ACHN (cell line): ENCODE measurements at places on chromosomes 4 and X.

GRCh38 chr4:88533088-88533790 is 9.7 kb upstream of the PYURF start:
- DNase-seq, result no peak

- DNase-seq, result no peak
These were observed 31.4 kb upstream of the RBPJ start for GRCh38 chr4:26289401-26289800.

DNA sequence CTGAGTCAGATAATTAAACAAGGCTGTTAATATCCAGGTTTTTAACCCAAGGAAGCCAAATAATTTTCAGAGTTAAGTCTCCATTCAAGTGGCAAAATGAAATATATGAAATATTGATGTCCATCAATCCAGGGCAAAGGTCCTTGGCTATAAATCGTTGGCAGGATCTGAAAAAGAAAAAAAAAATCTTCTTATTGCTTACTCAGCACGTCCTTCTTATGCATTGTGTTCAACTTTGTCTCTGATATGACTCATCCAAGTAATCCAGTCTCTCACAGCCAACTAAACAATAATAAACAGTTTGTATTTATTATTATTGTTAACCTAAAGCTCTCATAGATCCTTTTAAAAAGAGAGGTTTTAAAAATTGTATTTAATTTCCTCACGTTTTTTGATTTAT is 851.2 kb downstream of the ADGRL3 start:
- DNase-seq, result no peak

GRCh38 chrX:11741574-11741973 is 16.5 kb upstream of the MSL3 start:
- DNase-seq, result no peak

DNA sequence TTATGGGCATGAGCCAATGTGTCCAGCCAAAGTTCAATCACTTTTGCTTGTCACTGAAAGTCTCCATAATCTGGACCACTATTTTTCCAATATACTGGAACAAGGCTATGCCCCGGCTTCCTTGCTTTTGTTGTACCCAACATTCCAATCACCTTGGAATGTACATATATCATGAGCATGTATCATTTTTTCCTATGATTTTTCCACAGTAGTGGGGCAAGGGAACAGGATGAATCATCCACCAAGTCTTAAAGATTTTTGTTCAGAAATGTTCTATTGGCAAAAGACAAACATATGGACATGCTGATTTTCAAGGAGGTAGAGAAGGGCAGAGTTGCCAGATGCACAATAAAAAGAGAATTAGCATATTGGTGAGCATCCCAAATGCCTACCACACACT is 548.1 kb upstream of the INTU start:
- DNase-seq, result no peak

GRCh38 chrX:41981481-41982013 is 58.2 kb upstream of the CASK start:
- DNase-seq, result no peak

- DNase-seq, result no peak
These were observed 98.8 kb upstream of the SPRY1 start for GRCh38 chr4:123297836-123298235.

DNA sequence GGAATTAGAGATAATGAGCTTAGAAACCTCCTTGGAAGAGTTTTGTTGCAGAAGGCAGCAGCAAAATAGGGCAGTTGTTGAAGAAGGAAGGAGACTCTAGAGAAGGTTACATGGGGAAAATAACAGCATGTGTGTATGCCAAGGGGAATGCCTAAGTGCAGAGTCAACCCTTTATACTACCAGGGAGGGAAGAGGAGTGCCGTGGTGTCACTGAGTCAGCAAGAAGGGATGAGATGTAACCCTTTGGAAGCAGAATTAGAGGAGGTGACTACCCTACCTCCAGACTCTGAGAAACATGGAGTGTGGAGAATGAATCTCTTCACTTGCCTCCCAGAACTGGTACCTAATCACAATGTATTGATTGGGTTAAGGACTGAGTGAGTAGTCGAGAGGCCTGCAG is 6.7 kb upstream of the GABRE start:
- no peak for DNase-seq

- no peak for DNase-seq
These were observed 71.9 kb downstream of the PDLIM5 start for GRCh38 chr4:94523617-94524016.

GRCh38 chrX:2478546-2479419 is 22.0 kb downstream of the DHRSX start:
- DNase-seq, result no peak

- DNase-seq, result no peak
These were observed 4.3 kb downstream of the PNCK start for GRCh38 chrX:153669174-153669890.

DNA sequence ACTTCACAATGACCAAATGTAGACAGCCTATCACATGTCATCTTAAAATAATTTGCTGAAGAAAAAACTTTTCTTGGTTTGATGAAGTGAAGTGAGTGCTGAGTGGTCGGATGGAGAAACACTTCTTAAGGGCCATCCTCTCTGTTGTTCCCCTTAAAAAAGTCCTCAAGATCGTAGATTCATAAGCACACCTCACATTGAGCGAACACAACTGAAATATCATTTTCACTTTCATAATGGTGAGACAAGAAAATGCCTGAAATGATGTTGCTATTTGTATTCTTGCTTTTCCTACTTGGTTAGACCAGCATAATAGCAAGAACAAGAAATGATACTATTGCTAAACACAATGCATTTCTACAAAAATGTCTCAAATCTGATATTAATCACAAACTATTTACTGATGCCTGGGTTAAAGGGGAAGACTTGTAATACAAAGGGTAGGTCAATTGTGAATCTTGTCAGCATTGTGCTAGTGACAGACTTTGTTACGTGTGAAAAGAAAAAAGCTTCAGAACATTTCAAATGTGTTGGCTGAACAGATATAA is 305.6 kb upstream of the NR3C2 start:
- no peak for DNase-seq

DNA sequence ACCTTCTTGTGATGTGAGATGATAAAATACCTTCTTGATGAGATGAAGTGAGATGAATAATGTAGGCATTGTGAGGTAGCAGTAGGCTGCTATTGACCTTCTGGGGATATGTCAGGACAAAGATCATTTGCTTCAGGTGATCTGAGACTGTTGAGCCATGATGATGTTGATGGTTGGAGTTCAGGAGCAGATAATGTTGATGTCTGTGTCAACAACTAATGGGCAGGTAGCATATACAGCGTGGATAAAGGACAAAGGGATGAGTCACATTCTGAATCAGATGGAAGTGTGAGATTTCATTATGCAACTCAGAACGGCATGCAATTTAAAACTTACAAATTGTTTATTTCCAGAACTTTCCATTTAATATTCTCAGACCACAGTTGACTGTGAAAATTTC is 57.3 kb downstream of the RAP1GDS1 start:
- DNase-seq, result no peak

DNA sequence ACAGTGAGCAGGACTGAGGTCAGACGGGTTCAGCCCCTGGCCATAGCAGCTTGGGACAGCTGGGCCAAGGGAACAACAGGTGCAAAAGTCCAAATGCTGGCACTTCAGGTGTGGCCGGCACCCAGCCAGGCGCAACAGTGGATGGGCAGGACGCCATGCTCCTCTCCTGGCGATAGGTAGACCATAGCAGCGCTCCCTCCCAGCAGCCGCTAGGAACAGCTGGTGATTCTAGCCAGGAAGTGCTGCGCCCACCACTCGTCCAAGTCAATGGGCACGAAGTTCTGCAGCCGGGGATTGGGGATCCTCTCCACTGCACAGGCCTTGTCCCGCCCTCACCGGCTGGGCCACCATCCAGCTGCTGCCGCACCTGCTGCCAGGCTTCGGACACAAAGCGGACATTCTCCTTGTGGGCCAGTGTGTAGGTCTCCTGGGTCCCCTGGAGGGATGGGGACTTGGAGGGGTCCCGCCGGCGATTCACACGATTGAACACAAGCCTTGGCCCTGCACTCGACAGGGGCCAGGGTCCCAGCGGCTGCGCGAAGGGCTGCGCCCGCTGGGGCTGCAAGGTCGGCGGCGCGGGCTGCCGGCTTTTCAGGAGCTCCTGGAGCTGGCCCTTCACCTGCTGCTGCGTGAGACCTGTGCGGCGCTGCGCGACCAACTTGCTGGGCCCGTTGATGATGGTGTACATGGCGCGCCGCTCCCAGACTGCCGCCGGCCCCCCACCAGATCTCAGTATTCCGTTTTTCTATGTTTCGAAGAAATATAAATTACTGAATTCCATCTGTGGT is 227.5 kb upstream of the STK26 start:
- DNase-seq, result no peak

DNA sequence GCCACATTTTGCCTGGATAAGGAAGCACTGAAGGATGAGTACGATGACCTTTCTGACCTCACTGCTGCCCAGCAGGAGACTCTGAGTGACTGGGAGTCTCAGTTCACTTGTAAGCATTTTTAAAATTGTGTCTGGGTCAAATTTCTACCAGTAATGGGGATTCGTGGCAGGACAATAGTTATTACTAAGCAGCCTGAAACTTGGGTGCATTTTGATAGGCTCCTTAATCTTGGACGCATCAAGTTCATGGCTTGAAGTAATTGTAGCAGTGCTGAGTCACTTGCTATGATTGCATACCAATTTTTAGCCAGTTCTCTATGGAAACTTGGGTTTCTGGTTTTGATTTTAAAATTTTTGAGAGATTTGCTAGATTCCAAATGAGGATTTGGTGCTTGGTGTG is 4.3 kb downstream of the PGRMC1 start:
- DNase-seq, result no peak

DNA sequence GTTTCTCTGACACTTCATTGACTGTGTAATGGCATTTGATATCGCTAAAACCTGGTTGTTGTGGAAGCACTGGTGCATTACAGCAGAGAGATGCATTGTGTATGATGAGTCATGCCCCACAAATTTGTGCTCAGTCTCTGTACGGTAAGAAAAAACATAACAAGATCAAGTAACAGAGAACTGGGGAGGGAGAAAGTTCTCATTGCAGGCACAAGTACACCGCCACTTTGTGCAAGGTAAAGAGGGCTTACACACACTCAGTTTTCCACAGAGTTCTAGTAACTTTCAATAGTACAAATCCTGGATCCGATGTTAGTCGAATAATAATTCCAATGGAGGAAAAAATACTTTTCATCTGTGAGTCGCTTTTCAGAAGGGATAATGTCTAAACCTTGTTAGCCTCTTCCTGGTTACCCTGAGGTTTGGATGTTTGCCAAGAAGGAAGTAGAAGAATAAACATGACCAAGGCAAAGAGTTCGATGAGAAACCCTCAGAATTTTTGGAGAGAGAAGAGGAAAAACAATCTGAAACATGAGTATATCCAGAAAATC is 512.5 kb upstream of the SLIT2 start:
- DNase-seq, result peak; percentile 90

- DNase-seq, result no peak
These were observed 30.7 kb downstream of the ADGRG2 start for GRCh38 chrX:19091596-19091995.

DNA sequence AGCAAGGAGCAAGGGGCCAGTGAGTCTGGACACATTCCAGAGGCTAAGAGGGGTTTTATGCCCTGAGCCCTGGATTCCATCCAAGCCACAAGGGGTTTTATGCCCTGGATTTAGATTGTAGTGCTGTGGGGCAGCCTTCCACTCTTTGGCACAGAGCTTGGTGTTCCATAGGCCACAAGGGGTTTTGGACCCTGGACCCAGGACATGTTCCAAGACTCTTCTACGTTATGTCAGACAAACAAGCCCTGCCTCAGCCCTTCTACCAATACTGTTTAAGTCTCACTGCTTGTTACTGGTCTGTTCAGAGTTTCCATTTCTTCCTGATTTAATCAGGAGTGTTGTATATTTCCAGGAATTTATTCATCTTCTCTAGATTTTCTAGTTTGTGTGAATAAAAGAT is 12.8 kb upstream of the SCARB2 start:
- DNase-seq, result no peak

DNA sequence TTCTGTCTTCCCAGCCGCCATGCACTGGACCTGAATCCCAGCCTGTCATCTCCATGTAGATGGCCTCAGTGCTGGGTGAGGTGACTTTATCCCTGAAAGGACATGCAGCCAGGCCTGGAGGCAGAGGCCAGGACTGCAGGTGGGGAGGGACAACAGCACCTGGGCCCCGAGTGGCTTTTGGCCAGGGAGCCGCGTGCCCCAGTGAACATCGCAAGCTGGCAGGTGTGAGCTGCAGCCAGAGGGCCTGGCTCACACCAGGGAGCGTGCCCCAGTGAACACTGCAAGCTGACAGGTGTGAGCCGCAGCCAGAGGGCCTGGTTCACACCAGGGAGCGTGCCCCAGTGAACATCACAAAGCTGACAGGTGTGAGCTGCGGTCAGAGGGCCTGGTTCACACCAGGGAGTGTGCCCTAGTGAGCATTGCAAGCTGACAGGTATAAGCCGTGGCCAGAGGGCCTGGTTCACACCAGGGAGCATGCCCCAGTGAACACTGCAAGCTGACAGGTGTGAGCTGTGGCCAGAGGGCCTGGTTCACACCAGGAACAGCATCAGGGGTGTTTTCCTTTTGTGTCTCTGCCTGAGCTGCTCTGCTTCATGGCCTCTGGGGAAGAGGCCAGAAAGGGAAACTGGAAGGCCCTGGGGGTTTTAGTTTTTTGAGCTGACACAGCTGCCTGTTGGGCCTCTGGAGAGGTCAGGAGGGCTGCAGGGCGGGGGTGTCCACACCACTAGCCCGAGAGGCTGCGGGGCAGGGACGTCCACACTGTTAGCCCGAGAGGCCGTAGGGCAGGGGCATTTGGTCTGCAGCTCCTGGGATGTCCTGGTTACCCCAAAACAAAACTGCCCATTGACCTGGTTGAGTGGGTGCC is 22.7 kb upstream of the PSAPL1 start:
- no peak for DNase-seq

GRCh38 chrX:39335513-39336235 is 534.4 kb downstream of the MID1IP1 start:
- DNase-seq, result no peak

DNA sequence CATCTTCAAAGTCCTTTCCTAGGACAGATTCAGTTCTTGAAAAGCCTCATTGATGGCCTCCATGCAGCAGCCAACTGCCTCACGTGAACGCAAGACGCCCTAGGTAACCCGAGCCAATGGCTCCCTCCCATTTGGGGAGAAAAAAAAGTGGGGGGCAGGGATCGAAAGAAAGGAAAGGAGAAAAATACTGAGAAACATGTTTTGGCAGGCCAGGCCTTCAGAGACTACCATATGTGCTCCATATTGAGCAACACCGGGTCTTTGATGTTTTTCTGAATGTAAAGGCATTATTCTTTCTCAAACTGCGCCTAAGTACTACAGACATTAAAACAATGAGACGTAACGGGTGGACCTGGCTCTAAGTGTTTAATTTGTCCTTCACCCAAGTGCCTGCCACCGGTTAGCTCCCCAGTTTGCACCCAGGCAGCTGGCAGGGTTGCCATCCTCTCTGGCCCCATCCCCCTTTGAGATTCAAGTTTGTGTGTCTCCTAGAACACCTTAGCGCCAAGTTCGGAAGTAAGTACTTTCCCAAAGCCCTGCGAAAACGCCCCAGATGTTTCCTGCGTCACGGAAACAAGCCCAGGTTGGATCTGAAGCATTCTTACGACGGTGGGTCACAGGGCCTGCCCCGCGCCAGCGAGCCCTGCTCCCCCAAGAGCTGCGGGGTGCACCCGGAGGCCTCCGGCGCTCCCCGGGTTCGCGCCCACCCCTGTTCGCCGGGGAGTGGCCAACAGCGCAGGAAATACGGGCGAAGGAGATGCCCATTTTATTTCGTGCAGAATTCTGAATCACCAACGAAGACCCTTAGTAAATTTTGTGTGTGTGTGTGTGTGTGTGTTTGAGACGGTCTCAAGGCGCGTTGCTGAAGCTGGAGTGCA is 30.1 kb downstream of the HAND2 start:
- DNase-seq, result no peak

- peak; percentile 31 for DNase-seq
These were observed 22.7 kb upstream of the PGRMC2 start for GRCh38 chr4:128310266-128310697.
